ENCODE measurements at places on chromosomes 11 and 22.

DNA sequence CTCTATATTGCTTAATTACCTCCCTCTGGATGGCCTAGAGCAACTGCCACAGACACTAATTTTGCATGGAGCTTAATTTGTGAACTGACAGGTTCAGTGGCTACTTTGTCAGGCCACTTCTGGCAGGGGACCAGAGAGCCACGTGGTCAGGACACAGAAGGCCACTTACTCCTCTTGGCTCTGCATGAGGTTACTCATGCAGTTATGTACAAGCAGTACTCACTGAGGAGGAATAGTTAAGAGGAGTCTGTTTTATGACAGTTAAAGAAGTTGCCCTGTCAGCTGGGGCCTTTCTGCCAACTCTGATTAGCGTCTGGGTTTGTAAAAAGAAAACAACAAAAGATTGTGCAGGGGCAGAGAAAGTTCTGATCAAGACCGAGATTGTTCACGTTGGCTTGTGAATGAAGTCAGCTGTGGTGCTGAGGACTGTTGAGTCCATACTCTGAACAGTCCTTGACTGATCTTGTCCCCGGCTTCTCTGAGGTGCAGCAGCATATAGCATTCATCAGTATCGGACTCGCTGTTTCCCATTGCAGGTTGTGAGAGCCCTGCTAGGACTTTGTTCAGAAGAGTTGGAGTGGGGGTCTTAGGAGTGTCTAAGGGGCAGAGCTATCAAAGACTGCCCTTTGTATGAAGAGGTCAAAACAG is 41.4 kb downstream of the PPFIBP2 start:
- DNase-seq = peak; percentile 78

DNA sequence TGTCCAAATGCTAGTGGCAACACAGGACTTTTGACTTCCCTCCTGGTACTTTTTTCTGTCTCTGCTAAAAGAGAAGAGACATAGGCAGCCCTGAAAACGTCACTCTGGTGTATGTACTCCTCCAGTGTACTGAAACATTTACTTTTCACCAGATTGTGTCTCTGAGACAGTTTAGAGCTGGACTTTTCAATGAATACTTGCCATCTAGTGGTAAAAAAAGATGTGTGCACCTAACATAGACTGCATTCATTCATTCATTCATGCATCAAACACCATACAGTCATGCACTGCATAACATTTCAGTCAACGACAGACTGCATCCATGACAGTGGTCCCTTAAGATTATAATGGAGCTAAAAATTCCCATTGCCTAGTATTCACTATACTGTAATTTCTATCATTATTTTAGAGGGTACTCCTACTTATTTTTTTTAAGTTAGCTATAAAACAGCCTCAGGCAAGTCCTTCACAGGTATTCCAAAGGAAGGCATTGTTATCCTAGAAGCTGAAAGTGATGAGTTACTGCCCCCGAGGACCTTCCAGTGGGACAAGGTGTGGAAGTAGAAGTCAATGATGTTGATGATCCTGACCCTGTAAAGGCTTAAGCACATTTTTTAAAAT is 186.2 kb downstream of the SPON1 start:
- no peak for DNase-seq

GRCh38 chr11:44138980-44139379 is 43.5 kb downstream of the EXT2 start:
- no peak for DNase-seq

GRCh38 chr11:35087648-35088047 is 51.3 kb upstream of the CD44 start:
- no peak for DNase-seq

- no peak for DNase-seq
Observed at GRCh38 chr22:38191731-38192474, 9.9 kb upstream of the MAFF start.

DNA sequence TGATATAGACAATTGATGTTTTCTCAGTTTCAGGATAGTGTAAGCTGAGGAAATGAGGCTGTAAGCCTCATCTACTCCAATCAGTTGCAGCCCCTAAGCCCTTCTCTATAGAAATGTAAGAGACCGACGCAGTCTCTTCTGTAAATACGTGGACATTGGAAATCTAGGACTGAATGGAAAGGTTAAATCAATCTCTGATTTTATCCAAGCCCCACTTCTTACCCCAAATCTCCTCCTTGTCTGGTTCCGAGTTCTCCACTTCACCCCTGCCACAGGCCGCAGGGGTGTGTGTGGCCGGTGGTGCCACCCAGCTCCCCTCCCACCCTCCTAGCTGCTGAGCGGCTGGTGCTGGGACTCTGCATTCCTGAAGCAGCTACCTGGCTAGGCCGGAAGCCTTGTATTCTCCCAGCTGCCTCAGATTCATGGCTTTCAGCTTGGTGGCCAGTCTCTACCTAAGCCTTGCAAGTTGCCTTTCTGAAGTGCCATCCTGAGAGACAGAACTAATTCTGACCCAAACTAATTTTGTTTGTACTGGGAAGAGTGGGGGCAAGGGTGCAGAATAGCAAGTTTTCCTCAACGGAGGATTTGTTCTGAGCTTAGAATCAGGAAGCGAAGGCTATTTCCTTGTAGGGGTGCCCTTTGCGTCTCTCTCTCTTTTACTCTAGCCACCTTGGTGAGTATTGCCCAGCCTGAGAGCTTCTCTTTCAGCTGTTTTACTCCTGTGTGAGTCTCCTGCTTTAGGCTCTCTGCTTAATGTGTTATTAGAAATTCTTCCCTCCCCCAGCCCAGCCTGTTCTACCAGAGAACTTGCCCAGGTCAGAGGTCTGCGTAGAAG is 749 bp downstream of the VWA5A start:
- DNase-seq = no peak

DNA sequence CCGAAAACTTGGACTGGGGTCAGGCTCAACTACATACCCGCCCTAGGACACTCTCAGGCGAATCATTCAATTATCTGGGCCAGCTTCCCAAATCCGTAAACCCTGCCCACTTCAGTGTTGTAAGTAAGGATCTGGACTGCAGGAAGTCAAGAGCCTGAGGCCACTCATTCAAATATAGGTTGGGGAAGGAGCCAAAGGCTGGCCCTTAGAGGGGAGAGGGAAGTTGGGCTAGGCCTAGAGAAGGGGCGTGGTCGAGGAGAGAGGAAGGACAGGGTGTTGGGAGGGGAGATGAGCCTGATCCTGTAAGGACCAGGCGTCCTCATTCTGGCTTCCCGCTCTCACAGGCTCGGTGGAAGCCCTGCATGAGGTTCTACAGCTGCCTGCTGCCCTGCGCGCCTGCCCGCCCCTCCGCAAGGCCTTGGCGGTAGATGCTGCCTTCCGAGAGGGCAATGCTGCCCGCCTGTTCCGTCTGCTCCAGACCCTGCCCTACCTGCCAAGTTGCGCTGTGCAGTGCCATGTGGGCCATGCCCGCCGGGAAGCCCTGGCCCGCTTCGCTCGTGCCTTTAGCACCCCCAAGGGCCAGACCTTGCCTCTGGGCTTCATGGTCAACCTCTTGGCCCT is 3.0 kb downstream of the SAC3D1 start:
- peak; percentile 47 for DNase-seq

- DNase-seq = no peak
Observed at GRCh38 chr11:3224401-3225057, 5.9 kb upstream of the MRGPRG start.

All from globus pallidus (tissue), 1 donor.